ENCODE measurements at places on chromosomes 7 and 10.

- DNase-seq = no peak
Observed at GRCh38 chr10:61786728-61787127, 114.8 kb upstream of the ARID5B start.

GRCh38 chr10:42956045-42956444, 120.8 kb upstream of the RET start:
- no peak for DNase-seq

DNA sequence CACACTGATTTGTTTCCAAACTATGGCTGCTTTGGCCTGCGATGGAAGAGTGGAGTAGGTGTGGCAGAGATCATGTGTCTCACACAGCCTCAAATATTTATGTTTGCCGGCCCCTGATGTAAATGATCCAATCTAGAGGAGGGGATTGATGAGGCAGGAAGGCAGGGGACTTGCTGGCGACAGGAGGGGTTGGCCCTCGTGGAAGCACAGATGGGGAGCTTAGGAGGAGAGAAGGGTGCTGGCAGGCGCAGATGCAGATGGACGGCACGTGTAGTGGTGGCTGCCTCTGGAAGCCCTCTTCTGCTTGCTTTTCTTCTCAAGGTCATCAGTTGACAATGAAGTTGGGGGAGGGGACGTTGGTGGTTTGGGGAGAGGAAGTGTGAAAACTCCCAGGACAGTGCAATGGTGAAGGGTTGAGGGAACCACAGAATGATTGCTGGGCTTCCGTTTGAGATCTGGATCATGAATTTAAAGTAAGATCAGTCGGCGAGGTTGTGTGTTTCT, 15.4 kb downstream of the COL13A1 start:
- DNase-seq = no peak

GRCh38 chr7:76377186-76377918, 18.6 kb upstream of the YWHAG start:
- DNase-seq = no peak

- no peak for DNase-seq
Observed at GRCh38 chr10:92640107-92640506, 47.2 kb downstream of the KIF11 start.

GRCh38 chr10:56867236-56867635, 506.2 kb upstream of the ZWINT start:
- no peak for DNase-seq

DNA sequence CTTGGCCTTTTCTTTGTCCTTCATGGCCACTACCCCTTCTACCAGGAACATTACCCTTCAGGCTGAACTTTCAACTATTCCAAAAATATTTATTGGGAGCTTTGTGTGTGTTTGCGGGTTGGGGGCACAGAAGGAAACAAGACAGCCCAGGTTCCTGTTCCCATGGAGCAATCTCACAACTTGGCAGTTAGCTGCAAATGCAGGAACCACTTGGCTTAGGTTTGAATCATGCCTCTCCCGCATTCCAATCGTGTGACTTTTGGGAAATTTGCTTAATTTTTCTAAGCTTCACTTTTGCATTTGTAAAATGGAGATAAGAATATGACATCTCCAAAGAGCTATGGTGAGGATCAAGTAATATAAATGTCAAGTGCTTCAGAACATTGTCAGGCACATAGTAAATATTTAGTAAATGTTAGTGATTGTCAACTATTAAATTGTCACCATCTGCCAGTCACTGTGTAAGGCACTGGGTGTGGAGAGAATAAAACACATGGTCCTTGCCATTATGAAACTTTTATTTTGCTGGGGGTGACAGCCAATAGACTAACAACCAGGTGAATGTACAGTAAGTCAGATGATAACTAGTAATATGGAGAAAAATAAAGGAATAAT, 277.1 kb downstream of the SNX13 start:
- no peak for DNase-seq

DNA sequence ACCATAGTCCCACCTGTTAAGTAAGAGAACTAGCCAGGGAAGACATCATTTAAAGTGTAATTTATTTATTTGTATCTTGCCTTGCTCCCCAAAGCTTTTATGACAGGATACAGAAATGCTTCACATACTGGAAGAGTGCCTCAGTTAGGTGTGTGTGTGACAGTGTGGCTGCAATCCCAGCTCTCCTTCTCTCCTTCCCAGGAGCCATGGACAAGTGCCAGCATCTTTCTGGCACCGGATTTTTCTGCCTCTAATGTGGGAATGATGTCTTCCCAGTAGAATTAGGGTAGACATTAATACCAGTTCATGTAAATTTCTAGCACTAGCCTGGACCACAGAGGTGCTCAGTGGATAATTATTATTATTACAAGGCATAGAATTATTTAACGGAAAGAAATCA, 30.3 kb upstream of the ATXN7L1 start:
- peak; percentile 32 for DNase-seq

GRCh38 chr10:112970021-112970420, 20.0 kb downstream of the TCF7L2 start:
- no peak for DNase-seq

DNA sequence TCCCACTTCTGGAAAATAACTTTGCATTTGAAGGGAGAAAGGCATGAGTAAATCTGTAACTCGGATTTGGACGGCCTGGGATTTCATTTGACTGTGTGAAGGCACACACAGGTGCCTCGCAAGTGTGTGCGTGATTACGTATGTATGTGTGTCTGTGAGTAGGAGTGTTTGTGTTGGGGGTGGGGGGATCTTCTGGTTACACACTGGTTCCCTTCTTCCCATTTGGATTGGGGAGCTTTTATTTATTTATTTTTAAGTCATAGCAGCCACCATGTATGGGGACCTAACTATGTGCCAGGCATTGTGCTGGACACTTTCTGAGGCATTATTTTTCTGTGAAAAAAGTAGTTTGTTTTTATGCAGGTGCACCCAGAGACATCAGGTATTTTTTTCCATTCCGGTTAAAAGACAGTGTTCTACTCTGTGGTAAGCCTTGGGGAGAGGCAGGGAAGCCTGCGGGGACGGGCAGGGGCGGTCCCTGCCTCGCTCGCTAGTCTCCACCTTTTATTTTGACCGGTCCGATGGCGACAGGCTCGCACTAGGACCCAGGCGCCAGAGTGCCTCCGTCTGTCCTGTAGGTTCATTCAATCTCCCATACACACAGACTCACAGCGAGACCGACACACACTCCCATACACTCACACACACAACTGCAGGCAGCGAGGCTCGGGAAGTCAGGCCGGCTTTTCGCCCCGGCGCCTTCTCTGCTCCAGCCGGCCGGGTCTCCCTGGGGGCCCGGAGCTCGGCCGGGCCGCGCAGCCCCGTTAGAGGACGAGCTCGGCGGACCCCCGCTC, at the start of gene MXI1:
MXI1 (plus strand) TSS at position 595 of the 794 bp plus-strand sequence. CDS start 204 bp downstream, outside the sequence.
- peak; percentile 77 for DNase-seq

- DNase-seq = no peak
Observed at GRCh38 chr7:54541669-54542625, at the start of gene VSTM2A. Gene VSTM2A, plus strand, starts transcription at chr7:54542375. Its CDS starts 356 bp downstream, at chr7:54542731.

- no peak for DNase-seq
Observed at GRCh38 chr7:31948029-31948428, 122.2 kb downstream of the PDE1C start.

DNA sequence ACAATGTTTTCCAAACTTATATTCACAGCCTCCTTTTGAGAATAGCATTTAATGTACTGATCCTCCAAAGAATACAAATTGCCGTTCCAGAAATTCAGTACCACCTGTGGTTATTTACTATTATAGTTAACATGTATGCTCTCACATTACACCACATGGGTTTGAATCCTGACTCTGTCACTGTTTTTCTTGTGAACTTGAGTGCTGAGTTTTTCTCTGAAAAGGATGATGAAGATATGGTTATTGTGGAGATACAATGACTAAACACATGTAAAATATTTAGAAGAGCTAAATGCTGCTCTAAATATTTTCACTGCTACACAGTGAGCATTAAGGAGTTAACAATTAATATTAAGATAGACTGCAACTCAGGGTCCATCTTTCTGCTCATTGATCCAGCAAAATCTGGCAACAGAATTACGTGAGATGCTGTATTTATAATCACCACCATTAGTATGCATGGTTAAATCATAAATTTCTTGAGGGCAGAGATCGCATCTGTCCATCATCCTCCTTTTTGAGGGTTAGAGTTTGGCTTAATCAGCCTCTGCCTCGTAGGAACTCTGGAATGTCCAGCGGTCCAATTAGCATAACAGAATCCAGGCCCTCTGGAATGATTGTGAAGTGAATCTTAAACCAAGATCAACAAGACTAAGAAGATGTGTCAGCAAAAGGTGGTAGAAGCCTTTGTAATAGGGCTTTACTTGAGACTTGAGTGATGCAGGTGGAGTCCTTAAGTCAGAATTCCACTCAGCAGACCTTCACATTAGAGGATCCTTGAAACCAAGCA, 152.8 kb downstream of the MACC1 start:
- DNase-seq = no peak

- peak; percentile 56 for DNase-seq
Observed at GRCh38 chr10:121084016-121084674, 233.0 kb downstream of the WDR11 start.

DNA sequence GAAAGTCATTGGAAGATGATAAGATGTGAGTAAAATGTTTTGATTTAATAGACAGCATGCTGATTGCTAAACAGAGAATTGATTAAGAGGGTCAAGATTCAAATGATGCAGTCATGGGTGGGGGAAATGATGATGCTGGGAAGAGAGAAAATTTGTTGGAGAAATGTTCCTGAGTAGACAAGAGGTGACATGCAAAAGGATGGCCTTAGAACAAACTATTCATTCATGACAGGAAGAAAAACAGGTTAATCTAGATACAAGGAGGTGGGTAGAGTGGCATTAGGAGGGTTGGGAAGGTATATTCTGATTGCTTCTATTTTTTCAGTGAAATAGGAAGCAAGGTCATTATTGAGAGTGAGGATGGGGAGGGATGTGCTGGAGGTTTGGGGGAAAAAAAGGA, 146.7 kb downstream of the SEM1 start:
- no peak for DNase-seq

- no peak for DNase-seq
Observed at GRCh38 chr7:135074096-135074495, 73.8 kb upstream of the TMEM140 start.

DNA sequence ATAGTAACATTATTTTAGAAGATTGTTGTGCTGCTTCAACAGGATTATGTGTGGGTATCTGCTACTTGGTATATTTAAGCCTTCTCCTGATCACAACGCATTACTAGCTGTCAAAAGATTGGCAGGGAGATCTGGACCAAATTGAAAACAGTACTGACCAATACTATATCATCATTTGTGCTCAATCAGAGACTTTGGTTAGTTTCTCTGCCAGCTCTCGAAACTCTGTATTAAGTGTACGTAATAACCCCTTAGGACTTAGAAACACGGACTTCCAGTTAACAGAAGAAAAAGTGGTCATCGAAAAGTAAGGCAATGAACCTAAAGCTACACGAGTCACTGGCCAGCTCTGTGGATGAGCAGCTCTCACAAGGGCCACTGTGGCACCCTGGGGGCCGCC, 146.0 kb downstream of the EVX1 start:
- no peak for DNase-seq

- no peak for DNase-seq
Observed at GRCh38 chr7:84412161-84412969, 217.8 kb upstream of the SEMA3A start.

- DNase-seq = peak; percentile 30
Observed at GRCh38 chr7:39950473-39951225, 593 bp downstream of the CDK13 start.

- DNase-seq = no peak
Observed at GRCh38 chr10:96222441-96222840, 48.9 kb downstream of the BLNK start.

GRCh38 chr10:6328699-6329423, 126.1 kb downstream of the PFKFB3 start:
- DNase-seq = peak; percentile 37

GRCh38 chr10:70198696-70199466, 28.6 kb upstream of the SAR1A start:
- no peak for DNase-seq

GRCh38 chr10:78588194-78588811, 480.5 kb upstream of the ZMIZ1 start:
- no peak for DNase-seq

DNA sequence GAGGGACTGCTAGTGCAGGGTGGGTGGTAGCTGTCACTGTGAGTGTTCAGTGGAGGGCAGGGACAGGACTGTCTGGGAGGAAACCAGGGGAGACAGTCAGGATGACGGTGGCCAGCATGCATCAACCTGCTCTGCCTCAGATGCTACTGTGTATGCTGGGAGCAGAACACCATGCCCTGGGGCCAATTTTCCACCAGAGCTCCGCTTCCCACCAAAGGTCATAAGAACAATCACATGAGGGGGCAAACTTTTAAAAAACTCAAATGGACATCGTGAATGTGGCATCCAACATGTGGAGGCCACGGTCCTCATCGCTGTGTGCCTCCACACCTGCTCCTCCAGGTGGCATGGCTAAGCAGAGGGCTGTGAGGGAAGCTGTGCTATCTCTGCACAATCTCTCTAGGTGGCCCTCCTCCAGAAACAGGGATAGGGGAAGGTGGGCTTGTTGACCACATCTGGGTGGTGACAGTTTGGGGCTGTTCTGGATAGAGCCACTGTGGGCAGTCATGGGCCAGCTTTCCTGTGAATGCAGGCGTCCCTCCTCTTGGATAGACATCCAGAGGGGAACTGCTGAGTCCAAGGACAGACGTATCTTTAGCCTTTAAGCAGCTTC, 411.0 kb downstream of the PTPRN2 start:
- no peak for DNase-seq

DNA sequence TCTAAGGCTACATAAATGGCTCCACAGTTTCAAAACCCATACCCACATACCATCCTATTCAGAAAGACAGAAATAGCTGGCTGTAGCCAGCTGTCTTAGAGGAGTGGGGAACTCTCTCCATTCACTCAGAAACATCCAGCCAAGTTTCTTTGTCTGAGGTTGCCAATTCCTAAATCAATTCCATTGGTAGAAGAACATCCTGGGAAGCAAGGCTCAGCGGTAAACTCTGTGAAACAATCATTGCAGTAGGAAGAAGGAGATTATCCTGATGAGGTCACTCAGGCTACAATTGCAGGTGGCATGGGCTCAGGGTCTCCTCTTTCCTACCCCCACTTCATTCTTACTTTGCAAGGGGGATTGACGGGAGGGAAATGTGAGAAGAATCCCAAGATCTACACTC, 154.0 kb downstream of the ETV1 start:
- no peak for DNase-seq

GRCh38 chr10:6364283-6364682, 161.6 kb downstream of the PFKFB3 start:
- no peak for DNase-seq

- DNase-seq = no peak
Observed at GRCh38 chr10:10564081-10564794, 453.4 kb upstream of the CELF2 start.

GRCh38 chr7:149799397-149800168, 26.2 kb upstream of the ZNF467 start:
- no peak for DNase-seq

DNA sequence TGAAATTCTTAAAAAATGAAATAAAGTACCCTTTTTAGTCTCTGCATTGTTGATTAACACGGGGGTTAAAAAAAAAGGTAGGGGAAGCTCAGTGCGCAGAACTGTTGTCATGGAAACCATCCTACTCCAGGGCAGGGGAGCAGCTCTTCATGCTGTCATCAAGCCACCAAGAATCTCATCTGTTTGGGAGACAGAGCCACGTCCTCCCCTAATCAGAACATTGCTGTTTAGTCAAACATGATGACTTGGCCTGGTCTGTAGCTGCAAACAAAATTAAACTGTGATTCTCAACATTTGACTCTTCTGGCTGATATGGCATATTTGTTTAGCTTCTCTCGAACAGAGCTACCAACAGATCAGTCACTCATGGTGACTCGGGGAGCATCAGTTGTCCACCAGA, 254.4 kb upstream of the KLF14 start:
- no peak for DNase-seq

- no peak for DNase-seq
Observed at GRCh38 chr10:25748509-25748908, 185.5 kb upstream of the MYO3A start.

Data from midbrain (tissue), 1 donor.